NCI-H446 treated with DMSO at 0.1 percent for 48 hours (cell line): ENCODE measurements at places on chromosomes 6 and 20.

DNA sequence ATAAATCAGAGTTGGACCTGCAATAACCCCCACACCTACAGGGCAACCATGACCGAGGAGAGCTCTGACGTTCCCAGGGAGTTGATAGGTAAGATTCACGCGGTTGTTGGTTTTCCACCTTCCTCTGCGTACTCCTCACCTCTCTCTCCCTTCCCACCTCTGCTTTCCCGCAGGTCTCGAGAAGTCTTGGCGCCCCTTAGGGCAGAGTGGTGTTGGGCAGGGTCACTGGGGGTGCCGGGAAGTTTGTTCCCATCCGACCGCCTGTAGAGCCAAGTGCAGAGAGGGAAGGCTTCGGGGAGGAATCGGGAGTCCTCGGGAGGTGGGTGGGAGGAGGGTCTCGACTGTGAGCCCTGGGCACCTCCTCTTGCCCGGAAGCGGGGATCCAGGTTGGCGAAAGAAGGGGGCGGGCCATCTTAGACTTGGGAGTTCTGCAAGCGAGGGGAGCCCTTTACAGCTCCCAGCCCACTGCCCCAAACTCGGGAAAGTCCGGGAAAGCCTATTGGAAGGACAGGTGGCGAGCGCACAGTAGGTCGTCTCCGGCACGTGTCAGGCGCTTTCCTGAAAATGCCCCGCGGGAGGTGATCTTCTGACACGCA, 672 bp downstream of the CARMIL1 start:
- no peak for DNase-seq

DNA sequence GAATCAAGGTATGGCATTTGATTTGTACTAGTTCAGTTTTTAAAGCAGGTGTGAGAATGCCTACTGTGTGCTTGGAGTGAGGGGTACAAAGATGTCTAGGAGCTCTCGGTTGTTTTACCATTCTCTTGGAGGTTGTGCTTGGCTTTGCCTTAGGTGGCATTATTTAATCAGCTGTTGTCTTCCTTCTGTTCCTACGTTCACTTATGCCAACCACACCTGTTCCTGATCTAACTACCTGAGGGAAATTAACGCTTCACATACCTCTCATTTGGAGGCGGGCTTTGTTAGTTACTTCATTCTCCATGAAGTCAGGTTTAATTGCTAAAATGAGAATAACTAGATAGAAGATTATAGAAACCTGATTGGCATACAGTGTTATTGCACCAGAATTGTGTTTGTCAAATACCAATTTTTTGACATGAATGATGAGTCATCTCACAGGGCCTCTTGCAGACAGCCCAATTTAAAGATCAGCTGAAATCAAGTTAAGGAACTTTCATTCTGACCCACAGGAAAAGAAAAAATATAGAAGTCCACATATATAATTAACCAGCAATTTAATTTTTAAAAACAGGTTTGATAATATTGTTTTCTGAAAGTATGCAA, 24.8 kb upstream of the PBOV1 start:
- no peak for DNase-seq

DNA sequence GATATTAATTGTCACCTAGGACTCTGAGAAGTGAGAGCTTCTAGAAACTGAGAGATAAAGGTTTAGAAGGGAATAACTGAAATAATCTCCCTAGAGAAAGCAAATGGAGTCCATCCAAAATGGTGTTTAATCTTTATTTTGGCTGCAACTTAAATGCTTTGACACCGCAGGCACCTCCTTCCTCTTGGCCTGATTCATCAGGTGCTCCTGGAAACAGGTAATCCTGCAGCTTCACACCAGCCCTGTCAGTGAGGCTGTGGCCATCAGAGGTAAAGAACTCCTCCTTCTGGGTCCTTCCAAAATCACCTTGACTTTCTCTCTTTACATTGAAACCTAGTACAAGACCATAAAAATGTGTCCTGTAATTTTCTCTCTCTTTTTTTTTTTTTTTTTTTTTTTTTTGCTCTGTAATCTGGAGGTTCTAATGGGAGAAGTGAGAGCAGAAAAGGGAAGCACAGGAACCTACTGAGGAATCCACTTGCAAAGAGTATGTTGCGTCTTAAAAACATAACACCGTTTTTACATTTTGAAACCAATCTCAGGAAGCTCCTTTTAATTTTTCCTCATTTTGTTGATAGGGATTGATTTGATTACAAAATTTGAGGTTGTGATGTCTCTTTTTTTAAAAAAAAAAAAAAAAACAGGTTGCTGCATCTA, 124.2 kb downstream of the LRRC1 start:
- DNase-seq = no peak

- no peak for DNase-seq
Measured at GRCh38 chr6:14339711-14340584, 222.4 kb downstream of the CD83 start.

GRCh38 chr20:25281541-25281991, 33.7 kb downstream of the PYGB start:
- DNase-seq = no peak

GRCh38 chr20:49679634-49680033, 34.0 kb downstream of the B4GALT5 start:
- DNase-seq = no peak

- no peak for DNase-seq
Measured at GRCh38 chr6:99178168-99178567, 171.3 kb downstream of the FAXC start.

GRCh38 chr20:61037498-61037897, 214.6 kb upstream of the CDH4 start:
- DNase-seq = no peak

DNA sequence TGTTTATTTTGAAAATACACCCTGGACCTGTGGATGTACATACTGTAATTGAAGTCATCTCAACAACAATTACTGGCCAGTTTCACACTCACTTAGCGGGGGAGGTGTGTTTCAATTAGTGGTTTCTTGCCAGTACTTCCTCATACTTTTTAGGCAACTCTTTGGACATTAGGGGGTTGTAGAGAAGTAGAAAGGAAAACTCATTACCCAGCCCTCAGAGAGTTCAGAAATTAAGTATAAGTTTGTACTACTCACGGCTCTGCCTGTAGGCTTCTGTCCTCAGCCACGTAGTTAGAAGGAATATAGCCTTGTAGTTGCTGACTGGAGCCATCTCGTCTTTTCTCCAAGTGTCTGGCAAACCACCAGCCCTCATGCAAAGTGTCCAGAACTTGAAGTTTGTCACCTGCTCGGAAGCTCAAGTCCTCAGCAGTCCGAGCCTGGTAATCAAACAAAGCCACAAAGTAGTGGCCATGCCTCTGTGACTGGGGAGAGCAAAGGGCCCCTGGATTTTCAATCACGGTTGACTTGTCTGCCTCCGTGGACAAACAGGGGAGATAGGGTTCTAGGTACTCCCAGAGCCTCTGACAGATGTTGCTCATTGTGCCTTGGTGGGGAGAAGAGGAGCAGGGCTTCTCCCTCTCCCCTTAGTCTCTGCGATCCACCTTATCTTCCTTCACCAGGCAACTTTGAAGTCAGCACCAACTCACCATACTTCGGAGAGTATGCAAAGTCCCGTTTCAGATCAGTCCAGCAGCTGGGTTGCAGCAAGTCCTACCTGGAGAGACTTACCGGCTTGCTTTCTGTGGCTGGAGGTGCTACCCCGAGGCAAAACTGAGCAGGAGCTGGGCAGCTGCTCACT, 749 bp downstream of the FRK start:
- DNase-seq = no peak

DNA sequence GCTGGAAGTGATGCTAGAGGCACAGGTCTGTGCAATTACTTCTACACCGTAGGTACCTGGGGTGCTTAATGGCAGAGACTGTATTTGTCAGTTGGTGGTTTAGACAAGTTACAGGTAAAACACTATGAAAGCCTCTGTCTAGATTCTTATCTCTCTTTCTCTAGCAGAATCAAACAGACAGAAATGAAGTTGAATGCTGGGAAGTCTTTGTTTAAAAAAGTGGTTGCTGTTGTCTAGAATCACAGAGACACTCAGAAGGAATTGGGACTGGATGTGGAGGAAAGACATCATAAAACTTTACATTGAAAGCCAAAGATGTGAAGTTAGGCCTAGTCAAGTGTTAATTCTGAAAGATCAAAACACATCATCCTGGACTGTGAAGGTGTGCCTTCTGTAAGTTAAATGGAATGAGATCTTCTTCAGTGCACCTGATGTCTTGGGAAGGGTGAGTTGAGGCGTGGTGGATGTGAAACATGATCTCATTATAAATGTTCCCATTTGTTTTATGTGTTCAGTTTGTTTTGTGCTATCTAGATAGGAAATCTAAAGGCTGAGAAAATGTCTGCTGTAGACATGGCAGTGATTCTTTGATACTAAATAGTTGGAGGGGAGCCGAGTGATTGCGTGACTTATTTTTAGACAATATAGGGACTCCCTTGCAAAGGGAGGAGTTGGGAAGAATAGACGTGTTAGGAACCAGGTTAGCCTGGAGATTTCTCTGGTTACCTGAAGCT, 290.2 kb downstream of the SOX4 start:
- no peak for DNase-seq

DNA sequence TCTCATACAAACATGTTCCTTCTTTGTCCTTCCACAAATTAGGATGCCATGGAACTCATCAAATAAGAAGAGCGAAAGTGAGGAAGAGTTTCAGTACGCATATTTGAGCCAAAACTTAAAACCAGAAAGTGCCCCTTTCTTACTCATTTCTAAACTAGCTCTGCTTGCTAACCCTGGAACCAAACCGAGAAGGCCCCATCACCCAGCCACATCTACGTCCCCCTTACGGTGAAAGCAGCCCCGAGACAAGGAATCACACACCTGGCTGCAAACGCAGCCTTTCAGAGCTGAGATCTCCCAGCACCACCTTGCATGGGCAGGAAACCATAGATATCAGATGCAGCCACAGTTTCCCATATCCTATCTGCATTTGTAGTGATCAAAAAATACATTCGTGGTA, 28.5 kb downstream of the TRERF1 start:
- no peak for DNase-seq

GRCh38 chr6:155182103-155182502, 81.7 kb upstream of the CLDN20 start:
- DNase-seq = no peak

DNA sequence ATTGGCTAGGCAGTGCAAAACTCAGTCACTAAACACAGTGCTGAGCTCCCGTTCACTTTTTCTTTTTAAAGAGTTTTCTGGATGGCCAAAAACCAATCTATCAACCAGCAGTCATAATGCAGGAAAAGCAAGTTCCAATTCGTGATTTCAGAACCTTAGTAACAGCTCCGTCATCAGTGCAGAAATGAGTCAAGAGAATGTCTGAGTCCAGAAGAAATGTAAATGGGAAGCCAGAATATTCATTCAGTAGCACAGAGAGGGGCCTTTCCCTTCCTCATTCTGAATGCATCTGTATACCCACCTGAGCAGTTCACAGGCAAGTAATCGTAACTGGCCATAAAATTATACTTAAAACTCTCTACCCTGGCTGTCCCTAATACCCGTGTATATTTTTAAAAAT, 20.4 kb downstream of the HUS1B start:
- DNase-seq = no peak

DNA sequence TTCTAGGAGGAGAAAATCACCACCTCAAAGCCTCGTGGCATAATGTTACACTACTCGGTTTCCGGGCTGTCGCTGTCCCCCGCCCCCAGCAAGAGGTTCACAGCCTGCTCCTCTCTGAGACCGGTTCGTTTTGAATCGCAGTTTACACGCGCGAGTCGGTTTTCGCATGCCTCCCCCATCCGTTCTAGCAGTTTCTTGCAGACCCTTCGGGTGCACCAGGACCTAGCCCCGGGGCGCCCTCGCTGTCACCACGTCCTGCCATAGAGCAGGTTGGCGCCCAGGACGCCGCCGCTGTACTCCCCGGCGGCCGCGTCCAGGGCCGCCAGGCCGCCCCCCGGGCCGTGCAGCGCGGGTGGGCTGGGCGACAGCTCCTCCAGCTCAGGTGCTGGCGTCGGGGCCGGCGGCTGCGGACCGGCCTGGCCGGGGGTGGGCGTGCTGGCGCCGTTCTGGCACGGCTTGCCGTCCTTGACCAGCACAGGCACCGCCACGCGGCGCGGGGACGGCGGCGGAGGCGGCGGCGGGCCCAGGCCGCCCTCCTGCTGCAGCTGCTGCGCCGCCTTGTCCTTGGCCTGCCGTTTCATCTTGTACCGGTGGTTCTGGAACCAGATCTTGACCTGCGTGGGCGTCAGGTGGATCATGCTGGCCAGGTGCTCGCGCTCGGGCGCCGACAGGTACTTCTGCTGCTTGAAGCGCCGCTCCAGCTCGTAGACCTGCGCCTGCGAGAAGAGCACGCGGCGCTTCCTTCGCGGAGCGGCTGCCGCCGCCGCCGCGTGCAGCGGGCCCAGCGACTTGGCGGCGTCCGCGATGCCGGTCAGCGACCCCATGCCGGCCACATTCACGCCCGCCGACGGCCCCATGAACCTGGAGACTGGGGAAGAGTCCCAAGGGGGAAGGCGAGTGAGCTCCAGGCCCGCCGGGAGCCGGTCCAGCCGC, 1.4 kb downstream of the NKX2-4 start:
- no peak for DNase-seq

DNA sequence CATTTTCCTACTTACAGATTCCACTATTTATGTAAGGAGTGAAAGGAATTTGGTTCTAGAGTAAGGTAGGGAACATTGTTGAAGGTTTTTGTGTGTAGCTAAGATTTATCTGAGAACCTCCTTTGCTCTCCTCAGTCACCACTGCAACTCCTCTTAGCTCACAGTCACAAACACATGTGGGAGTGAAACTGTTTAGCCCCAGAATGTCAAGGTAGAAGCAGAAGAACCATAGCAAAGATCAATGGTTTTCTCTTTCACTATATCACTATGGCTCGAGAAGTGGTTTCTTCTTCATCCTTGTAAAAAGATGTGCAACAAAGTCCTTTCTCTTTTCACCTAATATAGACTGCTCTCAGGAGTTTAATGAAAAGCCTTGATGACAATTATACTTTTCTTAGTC, 6.5 kb upstream of the DEFB112 start:
- DNase-seq = no peak
